ENCODE measurements at places on chromosomes 7 and 10.

GRCh38 chr7:31408140-31408729, 67.7 kb upstream of the NEUROD6 start:
- peak; percentile 6 for DNase-seq

GRCh38 chr10:96851281-96851680, 19.2 kb downstream of the LCOR start:
- no peak for DNase-seq

DNA sequence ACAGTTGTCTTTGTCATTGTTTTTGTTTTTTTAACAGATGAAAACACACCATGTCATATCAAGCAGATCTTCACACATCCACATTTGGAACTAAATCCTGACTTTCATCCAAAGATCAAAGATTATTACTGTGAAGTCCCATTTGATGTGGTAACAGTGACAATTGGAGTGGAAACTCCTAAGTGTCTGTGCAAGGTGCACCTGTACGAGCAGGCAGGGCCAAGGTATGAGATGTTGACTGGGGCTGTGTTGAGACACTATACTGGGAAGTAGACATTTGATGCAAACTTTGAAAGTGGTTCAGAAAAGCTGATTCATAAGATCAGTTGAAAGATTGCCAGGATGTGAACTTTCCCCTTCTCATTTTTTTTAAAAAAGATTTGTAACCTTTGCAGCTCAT, 152.3 kb downstream of the CPED1 start:
- DNase-seq = no peak

GRCh38 chr10:79025199-79025832, 43.5 kb upstream of the ZMIZ1 start:
- no peak for DNase-seq

GRCh38 chr7:107728276-107728675, 15.7 kb upstream of the CBLL1 start:
- no peak for DNase-seq

- no peak for DNase-seq
Measured at GRCh38 chr7:133023370-133024071, 58.4 kb downstream of the CHCHD3 start.

DNA sequence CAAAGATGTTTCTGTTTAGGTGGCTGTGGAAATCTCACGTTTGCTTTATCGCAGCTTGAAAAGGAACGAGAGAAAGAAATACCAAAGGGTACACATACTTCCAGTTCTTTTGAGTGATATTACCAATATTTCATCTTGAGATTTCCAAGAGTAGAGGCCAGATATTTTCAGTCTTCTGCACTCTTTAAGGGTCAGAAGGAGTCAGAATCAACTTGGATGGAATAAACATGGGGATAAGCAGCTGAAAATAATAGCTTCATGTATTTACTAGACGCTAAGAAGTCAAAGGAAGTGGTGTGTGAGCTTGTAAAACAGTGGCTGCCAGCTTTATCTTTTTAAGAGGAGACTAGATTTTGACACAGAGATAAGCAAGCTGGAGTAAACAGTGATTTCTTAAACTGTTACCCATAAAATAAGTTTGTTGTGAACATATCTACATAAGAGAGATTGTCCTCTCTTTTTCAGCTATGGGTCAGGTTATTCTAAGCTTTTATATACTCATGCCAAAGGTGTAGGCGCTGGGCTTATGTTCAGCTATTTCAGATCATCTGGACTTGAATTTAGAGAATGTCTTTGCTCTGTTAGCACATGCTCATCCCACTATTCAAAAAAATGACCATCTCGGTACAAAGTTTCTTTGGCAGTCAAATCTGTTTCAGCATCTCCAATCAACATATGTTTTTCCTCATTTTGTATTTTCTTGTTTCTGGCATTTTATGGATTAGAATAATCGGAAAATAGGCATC, 170.8 kb upstream of the TCF7L2 start:
- DNase-seq = no peak

- no peak for DNase-seq
Measured at GRCh38 chr10:72006026-72006425, 41.8 kb downstream of the CHST3 start.

DNA sequence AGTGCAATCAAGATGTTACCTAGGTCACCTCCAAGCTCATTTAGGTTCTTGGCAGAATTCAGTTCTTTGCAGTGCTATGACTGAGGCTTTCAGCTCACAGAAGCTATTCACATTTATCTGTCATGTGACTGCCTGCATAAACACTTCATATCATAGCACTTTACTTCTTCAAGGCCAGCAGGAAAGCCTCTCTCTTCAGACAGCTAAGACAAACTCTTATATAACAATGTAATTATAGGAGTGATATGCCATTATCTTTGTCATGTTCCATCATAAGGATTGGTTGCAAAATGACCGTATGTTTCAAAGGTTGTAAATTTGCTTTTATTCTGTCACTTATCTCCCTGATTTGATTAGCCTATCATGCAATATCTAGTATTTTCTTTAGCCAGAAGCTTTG, 78.8 kb upstream of the TMEM196 start:
- no peak for DNase-seq

DNA sequence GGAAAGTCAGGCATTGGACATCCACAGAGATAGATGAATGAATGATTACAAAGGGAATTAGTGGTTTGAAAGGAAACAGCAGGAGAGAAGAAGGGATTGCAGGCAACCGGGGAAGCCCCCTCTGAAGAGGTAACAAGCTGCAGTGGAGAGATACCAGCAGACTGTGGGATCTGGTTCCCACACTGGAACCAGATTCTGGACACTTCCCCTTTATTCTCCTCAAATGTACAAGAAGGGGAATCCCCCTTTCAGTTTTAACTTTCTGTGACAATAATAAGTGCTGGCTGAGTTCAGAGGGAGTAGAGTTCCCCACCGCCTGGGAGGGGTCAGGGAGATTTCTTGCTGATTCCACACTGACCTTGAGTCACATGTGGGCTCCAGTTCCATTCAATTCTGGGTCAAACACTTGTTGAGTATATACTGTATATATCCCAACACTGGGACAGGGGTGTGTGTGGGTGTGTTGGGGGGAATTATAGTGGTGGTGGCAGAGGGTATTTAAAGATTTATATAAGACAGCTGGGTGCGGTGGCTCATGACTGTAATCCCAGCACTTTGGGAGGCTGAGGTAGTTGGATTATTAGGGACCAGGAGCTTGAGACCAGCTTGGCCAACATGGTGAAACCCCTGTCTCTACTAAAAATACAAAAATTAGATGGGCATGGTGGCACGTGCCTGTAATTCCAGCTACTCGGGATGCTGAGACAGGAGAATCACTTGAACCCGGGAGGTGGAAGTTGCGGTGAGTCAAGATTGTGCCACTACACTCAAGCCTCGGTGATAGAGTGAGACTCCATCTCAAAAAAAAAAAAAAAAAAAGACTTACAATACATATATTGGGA, 16.5 kb upstream of the DDIT4 start:
- no peak for DNase-seq

- DNase-seq = no peak
Measured at GRCh38 chr7:95490231-95490762, 4.6 kb downstream of the ASB4 start.

DNA sequence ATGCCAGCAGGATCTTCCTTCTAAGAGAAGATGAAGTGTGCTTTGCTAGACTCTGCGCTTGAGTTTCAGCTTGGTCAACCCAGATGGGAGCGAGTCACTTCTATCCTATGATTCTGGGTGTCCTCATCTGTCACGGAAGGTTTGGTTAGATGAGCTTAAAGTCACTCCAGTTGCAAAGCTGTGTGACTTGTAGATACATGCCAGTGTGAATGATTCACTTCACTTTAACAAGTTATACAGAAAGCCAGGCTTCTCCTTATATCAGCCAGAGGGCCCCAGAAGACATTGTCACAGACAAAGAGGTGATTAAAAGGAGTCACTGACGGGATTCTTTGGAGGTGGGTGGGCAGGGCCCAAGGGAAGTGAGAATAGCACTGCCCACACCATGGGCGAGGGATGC, 122.6 kb upstream of the PFKP start:
- no peak for DNase-seq

GRCh38 chr7:142808802-142809583, 38.2 kb downstream of the PRSS2 start:
- no peak for DNase-seq

GRCh38 chr10:97520520-97520919, 21.8 kb downstream of the UBTD1 start:
- DNase-seq = no peak

- no peak for DNase-seq
Measured at GRCh38 chr7:105987046-105987445, 24.0 kb downstream of the CDHR3 start.

- DNase-seq = peak; percentile 42
Measured at GRCh38 chr7:95859429-95859828, 87.1 kb downstream of the DYNC1I1 start.

DNA sequence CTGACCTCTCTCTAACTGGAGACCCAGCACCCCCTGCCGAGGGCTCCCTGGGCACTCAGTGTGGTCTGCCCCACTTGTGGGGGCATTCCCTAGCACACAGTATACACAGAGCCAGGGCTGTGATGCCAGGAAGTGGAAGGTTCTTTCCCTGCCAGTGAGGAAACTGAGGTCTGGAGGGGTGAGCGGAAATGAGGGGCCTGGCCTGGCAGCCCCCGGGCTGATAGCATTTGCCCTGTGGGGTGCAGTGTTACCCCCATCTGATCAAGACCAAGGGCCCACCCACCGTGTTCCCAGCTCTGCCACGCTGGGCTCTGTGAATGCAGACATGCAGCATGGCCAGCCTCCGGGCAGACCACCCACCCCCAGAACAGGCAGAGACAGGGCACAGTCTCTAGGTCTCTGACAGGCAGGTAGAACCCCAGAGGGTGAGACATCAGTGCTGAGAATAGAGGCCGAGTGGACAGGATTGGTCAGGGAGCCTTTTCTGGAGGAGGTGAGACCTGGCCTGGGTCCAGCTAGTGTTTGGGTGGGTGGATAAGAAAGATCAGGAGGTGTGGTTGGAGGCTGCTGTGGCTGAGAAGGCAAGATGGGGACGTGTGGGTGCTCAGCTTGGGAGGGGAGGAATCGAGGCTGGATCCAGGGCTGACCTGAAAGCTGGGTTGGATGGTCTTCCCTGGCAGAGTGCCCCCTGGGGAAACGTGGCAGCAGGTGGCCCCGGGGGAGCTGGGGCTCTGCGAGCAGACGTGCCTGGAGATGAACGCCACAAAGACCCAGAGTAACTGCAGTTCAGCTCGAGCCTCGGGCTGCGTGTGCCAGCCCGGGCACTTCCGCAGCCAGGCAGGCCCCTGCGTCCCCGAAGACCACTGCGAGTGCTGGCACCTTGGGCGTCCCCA, 10.8 kb upstream of the ZNF862 start:
- no peak for DNase-seq

- no peak for DNase-seq
Measured at GRCh38 chr7:43640679-43641078, 57.8 kb downstream of the STK17A start.

DNA sequence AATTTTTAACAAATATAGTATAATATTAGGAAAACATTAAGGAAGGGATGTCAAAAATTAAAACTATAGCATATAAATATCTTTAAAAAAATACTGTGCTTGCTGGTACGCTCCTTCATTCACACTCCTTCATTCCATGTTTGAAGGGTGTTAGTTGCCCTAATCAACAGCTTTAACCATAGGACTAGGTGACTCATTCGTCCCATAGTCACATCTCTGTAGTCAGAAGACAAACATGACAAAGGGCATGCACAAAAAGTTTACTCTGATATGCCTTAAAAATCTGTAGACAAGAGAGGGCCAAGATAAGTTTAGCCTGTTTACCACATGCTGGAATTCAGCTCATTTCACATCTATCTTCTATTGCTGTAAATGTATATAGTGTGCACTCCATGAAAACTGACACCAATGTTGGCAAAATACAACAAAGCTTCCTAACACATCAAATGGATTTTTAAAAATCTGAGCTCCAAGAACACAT, 646 bp downstream of the FAM13C start:
- DNase-seq = no peak

DNA sequence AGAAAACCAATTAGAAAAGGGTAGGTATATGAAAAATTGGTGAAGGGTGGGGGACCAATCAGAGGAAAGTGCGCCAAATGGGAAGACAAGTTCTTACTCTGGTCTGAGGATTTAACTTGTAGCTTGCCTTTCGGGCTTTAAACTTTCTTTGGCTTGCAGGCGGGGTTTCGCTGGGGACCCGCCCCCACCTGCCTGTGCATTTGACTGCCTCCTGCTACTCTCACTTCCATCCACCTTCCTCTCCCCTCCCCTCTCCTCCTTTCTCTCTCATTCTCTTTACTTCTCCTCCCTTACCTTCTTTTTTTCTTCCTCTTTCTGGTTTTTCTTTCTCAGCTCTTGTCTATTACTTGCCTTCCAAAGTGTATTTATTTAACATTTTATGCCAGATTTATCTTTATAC, 278.8 kb downstream of the DNAJB9 start:
- DNase-seq = no peak

DNA sequence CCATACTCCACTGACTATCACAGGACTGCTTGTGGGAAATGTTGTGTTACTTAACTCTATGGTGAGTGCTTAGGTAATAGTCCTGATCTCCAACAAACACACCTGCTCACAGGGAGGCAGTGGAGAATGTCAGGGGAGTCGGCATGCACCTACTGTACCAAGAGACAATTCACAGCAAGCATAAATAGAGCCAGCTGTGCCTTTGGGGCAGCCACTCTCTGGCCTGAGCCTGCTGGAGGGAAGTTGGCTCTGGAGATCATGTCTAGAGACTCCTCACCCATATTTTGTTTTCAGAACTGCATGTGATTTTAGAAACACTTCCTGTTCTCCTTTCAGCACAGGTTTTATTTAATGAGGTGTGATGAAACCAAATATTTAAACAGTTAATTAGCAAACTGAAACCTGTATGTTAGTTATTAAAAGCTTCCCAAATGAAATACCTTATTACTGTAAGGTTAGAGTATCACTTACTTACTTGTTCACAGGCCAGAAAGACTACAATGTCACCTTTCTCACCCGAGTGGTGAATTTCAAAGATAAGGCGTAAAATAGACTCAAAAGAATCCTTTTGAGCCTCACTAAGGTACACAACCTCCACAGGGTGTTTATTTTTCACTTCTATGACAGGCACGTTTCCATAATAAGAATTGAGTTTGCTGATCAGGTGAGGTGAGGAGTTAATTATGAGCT, 21.8 kb downstream of the DHX32 start:
- DNase-seq = no peak

- DNase-seq = no peak
Measured at GRCh38 chr7:101365956-101366355, 3.3 kb downstream of the COL26A1 start.

DNA sequence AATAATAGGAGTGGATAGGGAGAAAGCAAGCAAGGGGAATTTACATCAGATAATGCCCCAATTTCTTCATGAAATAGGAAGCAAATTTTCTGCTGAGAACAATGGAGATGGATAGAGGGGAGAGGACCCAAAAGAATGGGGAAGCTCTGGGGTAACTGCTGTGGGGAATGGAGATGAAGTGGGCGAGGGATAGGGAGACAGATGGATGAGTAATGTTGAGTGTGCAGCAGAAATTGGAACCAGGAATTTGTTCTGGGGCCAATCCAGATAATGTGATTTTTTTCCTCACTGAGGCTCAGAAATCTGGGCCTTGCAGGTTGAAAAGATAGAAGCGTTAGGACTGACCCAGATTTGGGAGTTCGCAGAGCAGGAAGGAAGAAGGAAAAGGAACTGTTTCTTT, 24.5 kb upstream of the MRC1 start:
- no peak for DNase-seq
